ENCODE measurements at places on chromosomes 11 and 22.
A peak's percentile ranks its signal among the peaks of the same experiment; 100 is the strongest.

DNA sequence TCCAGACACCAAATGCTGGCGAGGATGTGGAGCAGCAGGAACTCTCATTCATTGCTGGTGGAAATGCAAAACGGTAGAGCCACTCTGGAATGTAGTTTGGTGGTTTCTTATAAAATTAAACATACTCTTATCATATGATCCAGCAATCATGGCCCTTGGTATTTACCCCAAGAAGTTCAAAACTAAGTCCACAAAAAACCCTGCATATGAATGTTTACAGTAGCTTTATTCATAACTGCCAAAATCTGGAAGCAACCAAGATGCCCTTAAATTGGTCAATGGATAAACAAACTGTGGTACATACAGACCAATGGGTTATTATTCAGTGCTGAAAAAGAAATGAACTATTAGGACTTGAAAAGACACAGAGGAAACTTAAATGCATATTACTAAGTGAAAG is 87.8 kb downstream of the APOL5 start:
- no peak for DNase-seq

DNA sequence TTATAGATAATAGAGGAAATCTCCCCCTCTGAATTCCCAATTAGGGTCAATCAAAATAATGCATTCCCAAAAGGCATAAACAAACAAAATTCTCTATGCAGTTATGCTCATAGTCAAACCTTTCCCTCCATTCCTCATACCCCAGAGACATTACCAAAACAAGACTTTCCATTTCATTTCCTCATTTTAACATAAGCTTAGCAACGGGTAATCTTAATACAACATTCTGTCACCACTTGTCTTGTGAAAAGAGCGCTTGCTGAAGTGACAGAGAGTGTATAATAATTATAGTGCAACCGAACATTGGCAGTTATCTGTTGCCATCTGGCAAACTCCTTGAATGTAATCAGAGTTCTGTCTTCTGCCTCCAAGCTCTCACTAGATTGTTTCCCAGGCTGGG is 1.2 kb upstream of the SLN start:
- peak; percentile 41 for DNase-seq

- no peak for DNase-seq
Observed at GRCh38 chr11:65577756-65578109, 1.9 kb downstream of the EHBP1L1 start.

DNA sequence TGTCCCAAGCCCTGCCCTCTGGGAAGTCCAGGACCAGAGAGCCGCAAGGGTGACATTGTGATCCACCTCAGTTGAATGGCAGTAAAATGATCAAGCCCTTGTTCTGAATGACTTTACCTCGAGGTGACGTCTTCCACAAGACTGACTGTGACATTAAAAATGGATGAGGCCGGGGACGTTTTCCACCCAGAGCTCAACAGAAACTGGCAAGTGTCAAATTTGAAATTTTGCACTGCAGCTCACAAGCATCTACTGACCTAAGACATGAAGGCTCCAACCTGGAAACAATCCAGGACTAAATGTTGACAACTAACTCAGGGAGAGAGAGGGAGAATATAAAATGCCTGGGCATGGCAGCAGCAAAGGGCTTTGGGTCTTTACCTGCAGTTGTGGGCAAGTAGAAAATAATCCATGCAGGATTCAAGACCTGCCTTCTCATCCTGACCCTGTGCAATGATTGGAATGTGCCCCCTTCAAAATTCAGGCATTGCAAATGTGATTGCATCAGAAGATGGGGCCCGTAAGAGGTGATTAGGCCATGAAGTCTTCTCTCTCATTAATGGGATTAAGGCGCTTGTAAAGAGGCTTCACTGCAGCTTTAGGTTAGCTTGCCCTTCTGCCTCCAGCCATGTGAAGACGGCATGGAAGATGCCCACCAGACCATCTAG is 33.6 kb upstream of the CLMP start:
- no peak for DNase-seq

DNA sequence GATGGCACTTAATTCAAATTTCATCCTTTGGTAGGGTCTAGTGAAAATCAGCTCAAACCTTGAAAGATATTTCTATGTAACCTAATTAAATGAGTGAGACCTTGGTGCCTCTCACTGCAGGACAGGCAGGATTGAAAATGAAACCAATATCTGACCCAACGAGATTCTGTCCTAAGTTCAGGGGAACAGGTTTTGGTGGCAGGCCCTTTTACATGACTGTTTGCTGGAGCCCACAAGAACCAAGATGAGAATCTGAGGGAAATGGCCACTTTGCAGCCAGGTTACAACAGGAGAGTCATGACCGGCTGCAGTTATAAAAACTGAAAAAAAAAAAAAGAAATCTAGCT is 130.2 kb downstream of the TRIM44 start:
- no peak for DNase-seq

DNA sequence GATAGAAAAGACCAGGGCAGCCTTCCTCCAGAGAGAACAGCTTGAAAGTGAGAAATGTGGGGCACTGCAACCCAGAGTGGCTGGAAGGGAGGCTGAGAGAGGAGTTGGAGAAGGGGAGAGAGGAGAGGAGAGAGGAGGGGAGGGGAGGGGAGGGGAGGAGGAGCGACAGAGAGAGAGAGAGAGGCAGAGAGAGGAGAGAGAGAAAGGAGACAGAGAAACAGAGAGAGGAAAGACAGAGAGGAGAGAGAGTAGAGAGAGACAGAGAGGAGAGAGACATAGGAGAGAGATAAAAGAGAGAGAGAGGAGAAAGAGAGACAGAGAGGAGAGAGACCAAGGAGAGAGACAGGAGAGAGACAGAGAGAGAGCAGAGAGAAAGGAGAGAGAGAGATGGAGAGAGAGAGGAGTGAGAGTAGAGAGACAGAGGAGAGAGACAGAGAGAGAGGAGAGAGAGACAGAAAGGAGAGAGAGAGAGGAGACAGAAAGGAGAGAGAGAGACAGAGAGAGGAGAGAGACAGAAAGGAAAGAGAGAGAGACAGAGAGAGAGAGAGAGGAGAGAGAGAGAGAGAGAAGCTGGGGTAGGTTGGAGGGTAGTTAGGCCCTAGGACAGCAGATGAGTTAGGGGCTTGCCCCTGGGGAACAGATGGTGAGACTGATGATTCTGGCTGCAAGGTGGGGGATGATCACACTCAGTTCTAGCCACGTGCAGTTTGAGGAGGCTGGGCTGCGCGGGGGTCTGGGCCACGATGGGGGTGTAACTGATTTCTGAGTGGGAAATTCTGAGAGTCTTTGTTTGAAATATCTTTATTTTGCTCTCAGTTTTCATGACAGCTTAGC is 8.5 kb upstream of the SCYL1 start:
- DNase-seq, result no peak

- DNase-seq, result no peak
Observed at GRCh38 chr22:20224256-20224626, 43.9 kb downstream of the RTN4R start.

- no peak for DNase-seq
Observed at GRCh38 chr11:20483931-20484330, 96.4 kb downstream of the PRMT3 start.

DNA sequence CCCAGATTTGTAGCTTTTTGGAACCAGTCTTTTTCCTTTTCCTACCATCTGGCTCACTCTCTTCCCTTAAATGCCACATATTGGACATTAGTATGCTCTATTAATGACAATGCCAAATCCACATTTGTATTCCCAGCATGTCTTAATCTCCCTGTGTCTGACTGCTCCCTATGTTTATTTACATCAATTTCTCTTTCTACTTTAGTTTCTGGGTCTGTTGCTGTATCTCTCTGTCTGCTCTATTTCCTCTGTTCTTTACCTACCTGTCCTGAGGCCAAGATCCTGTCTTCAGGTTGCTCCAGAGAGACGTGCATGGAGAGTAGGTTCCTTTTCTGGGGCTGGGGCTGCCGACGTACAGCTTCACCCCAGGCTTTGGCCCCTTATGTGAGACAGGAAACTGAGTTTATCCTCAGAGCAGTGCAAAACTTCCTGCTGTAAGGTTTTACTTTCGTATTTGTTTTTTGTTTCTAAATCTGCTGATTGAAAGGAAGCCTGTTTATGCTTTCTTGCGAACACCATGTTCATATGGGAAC is 25.6 kb downstream of the OR2AG2 start:
- no peak for DNase-seq

DNA sequence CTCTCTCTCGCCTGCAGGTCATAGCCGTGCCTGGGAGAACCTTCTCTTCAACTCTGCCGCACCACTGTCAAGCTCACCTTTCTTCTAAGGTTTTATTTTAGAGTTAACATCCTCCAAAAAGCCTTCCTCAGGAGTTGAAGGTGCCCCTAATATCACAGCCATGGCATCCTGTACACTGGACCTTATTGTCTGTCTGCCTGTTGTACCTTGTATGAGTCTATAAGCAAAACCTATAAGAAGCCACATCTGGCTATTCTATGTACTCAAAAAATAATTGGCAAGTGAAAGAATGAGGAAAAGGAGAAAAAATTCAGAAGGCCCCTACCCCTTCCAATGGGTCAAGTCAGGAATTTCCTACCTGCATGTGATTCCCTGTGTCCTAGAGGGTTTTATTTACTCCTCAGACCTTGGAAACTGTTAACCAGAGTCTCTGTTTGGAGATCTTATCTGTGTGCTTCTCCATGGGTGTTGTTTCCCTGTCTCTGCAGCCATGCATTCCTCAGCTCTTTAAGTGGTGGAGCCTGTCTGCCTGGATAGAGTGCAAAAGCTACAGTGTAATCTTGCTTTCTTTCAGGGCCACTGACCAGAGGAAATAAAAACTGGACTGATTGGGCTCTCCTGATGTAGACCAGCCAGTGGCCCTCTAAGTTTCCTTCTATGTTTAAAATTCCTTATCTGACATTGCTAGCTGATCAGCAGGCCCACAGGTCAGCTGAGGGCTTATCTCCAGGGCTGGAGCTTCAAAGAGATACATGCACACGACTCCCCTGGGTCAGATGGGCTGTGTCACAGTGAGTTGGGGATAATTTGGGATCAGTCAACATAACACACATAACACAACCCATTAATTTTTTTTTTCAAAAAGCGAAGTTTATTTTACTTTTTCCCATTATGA is 37.6 kb upstream of the TMEM135 start:
- no peak for DNase-seq

- DNase-seq, result no peak
Observed at GRCh38 chr11:48880021-48880441, 103.7 kb downstream of the TRIM51G start.

- DNase-seq, result no peak
Observed at GRCh38 chr11:64164392-64165312, 1.3 kb downstream of the MACROD1 start.

DNA sequence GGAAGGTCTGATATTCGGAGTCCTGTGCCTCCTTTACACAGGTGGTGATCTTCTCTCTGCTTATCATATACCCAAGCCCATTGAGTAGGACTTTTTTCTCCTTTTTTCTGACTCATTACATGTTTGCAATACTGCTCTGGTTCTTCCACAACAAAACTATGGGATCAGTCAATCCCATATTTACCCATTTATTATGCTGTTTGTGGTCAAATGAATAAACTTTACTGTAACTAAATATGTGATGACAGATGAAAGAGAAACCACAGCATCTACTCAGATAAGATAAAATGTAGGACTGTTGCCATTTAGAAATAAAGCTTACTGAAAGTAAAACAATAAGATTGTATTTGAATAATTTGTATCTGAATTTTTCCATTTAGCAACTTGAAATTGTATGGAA is 958.7 kb upstream of the FAT3 start:
- DNase-seq, result no peak

DNA sequence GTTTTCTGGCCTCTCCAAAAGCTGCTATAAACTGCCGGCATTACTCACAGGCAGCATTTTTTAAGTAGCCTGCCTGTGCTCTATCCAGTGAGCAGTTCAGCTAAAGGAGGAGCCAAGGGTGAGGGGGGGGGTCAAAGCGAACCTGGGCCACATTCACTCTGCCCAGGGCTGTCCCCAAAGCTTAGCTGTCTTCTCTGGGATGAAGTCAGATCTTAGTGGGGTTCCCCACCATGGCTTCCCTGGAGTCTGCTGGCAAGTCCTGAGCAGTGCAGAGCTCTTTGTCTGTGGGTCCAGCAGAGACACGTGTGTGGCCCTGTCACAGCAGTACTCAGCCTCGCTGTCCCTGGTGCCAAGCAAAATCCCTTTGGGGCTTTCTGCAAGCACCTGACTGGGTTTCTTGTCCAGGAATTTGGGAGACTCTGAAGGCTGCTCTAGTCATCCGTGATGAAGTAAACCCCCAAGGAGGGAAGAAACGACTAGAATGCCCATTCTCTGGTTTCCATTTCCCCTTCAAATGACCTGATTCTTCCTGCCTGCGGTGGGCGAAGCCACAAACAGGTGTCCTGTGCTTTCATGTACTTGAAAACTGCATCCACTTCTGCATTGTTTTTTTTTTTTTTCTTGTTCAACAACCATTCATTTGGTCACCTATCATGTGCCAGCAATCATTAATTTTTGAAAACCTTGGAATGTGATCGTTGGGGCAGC is 2.6 kb downstream of the KCNJ5 start:
- DNase-seq, result no peak

DNA sequence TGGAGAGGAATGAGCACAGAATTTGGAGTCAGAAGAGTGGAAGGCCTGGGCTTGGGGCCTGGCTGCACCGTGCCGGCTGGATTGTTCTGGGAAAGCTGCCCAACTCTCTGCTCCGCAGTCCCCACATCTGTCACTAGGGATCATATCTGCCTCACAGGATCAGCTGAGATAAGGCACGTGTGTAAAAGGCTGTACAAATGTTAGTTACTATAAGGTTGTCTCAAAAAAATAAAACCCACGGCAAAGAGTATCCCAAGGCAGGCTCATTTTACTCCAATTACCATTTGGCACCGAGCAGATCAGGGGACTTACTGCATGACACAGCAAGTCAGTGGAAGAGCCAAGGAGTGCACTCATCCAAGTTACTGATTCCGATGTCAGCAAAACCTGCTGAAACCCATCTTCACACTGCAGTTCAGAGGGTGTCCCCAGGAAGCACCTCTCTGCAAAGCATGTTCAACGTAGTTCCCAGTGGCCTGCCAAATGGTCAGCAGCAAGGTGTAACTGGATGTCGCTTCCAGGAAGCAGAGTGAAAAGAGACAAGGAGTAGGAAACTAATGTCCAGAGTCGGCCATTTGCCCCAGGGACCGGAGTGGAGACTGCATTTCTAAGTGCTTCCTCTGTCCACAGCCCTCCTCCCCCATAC is 18.1 kb upstream of the MRTFA start:
- DNase-seq, result peak; percentile 10

- no peak for DNase-seq
Observed at GRCh38 chr11:35458846-35459245, 39.5 kb upstream of the SLC1A2 start.

DNA sequence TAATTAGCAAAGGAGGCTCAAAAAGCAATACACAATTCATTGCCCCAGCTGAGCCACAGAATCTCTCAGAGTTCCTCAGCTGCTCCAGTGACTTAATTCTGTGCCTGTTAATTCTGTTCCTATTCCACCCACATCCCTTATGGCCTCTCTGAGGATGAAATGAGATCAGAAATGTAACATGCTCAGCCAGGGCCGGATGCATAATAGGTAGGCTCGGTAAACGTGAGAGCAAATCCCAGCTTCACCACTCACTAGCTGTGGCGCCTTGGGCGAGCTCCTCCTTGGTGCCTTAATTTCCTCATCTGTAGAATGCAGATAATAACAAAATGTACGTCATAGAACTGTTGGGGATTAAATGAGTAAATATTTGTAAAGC is 42.8 kb upstream of the DKK3 start:
- peak; percentile 32 for DNase-seq
